ENCODE measurements at places on chromosomes 5 and 9. TPM values are rescaled to one million over a fixed set of nuclear protein-coding genes. Genes with fewer than 3 reads are reported as not detected.
A peak's percentile ranks its signal among the peaks of the same experiment; 100 is the strongest.

DNA sequence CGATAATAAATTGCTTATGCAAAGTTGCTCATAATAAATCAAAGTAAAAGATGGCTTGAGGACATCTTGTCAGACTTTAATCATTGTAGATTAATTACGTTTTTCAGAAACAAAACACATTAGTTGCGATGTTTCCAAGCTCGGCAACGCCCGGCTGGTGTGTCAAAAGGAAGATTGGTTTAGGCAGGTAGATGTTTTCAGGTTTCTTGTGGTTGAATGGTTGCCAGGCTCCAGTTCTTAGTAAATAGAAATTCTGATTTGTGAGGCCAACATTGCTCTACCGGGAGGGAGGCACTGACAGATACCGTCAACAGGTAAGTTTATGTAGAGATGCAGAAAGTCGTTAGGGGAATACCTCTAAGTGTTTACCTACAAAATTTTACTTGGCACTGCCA lies 280.3 kb downstream of the NPR3 start:
- DNase-seq: no peak

Gene LAMC3
- 0.37 TPM for total RNA-seq

DNA sequence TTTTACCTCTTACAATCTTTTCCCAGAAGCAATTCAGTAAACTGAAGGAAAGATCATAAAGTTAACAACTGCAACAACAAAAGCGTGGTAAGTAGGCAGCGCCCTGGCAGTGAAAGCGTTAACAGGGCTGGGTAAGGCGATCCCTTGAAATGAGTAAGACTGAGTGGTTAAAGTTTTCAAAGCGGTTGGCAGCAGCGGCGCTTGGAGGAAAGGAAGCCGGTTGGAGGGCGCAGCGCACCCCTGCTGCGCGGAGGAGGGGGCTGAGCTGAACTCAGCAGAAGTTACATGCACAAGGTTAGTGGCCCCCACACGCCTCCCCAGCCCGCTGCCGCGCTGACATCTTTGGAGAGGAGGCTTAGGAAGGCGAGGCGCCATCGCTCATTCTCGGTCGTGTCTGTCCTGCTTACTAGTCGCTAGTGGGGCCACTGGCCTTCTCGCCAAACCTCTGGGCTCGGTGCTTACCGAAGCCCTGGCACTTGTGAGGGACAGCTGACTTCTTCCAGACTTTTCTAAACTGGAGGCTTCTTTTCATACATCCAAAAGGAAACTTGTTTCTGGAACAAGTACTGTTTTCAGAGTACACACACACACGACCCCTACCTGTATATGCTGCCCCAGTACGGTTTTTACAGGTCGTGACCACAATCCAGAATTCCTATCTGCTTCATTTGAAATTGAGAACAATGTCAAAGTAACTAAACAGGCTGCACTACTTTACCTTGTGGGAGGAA lies at the start of gene SH3RF2:
TSS of gene SH3RF2 (plus strand) at position 178 of the 731 bp plus-strand sequence. CDS start 1,351 bp downstream, outside the sequence.
- peak; percentile 96 for DNase-seq

Gene PLEKHG4B
- 0.28 TPM for total RNA-seq

Gene NPDC1
- 81.4 TPM for total RNA-seq

GRCh38 chr9:116365056-116365471 lies 211.5 kb downstream of the PAPPA start:
- DNase-seq: peak; percentile 83

- DNase-seq: peak; percentile 88
Measured at GRCh38 chr5:141521244-141521781, 32.4 kb downstream of the PCDHGC5 start.

Gene INSL4
- total RNA-seq: not detected

All from A673 (cell line).